Suprapubic skin (tissue), 4 donors: ENCODE measurements at places on chromosomes 3 and 15. TPM values are rescaled to one million over a fixed set of nuclear protein-coding genes. Genes with fewer than 3 reads are reported as not detected.

Gene P4HTM
- total RNA-seq, result 25.5 TPM

Gene USP50
- total RNA-seq, result not detected

Gene GPR87
- total RNA-seq, result 14.7 TPM

Gene CCDC54
- not detected for total RNA-seq

Gene GNAT1
- not detected for total RNA-seq

DNA sequence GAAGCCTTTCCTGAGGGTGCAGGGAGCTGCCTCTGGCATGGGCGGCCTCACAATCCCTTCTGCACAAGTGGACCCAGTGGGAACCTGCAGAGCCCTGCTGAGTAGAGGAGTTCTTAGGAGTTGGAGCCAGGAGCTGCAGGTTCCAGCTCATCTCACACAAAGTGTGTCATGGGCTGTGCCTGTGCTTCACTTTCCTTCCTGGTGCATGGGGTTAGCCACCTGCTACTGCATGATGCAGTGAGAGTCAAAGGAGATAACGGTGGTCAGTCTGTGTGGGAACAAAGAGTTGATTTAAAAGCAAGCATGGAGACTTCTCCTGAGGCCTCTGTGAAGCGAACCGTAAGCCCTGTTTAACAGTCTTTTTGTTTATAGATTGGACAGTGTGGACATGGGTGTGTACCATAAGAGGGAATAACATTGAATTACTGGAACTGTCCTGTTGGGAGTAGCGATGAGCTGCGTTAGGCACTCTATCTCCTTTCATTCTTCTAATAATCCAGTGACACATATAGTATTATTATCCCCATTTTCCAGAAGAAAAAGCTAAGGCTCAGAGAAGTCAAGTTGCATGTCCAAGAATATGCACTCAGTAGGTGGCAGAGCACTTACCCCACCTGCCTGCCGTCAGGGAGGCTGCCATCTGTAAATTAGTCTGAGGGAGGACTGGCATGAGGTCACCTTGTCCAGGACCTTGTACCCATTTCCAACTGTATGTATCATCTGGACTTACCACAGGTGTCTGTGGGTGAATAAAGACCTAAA is 68.7 kb upstream of the PRR23C start:
- peak; percentile 41 for DNase-seq

DNA sequence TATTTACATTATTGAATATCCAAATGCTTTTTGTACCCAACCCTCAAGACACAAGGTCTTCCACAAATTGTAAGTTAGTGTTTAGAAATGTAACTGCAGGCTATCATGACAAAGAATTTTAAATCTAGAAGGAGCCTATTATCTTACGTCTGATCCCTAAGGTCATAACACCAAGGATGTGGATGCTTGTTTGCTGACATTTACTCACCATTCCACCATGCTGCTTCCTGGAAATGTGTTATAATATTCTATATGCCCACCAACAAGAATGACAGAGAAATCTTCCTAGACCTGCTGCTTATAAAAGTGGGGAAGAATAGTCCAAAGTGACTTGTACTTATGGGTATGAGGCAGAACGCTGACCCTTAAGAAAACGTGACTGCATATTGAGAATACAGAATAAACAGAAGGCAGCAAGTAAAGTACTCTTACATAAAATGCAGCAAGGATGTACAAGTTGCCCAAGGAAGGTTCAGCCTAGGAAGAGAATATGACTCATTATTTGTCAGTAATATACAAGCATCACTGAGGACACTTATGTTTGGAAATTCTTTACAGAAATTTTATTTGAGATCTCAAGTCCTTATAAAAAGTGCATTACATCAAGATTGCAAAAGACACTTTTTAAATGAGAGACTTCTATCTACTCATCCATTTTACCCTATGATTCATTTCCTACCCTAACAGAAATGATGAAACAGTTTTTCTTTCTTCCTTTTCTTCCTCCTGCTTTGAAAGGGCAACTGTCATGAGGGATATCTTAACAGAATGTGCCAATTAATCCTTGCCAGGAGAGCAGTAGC is 59.6 kb downstream of the ESYT3 start:
- no peak for DNase-seq

- no peak for DNase-seq
Measured at GRCh38 chr3:184524981-184525336, 36.6 kb upstream of the EPHB3 start.

DNA sequence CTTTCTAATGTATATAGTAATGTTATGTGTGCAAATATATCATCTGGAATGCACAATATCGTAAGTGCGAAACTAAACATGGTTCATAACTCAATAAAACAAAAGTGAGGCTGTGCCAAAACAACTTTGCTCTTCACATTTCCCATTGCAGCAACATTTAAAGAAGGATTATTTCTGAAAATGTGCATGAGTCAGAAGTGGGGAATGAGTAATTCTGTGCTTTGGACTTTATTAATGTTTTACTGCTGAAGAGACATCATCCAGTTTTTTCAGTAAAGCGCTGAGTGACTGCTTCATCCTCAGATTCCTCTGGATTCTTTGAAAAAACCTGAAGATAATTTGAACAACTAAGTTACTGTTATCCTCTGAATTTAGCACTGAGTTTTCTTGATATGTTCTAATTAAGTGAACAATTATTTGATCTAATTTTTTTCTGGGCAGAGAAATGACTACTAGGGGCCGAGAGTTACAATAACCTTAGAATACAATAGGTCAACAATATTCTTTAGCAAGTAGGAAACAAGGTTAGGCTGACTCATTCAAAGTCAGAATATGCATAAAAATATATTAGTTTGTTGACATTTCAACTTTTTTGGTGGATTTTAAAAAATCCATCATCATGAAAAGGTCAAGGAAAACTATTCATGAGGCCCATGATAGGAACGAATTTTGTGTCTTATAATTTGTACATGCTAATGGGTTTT is 20.0 kb upstream of the PLCL2 start:
- DNase-seq, result no peak

DNA sequence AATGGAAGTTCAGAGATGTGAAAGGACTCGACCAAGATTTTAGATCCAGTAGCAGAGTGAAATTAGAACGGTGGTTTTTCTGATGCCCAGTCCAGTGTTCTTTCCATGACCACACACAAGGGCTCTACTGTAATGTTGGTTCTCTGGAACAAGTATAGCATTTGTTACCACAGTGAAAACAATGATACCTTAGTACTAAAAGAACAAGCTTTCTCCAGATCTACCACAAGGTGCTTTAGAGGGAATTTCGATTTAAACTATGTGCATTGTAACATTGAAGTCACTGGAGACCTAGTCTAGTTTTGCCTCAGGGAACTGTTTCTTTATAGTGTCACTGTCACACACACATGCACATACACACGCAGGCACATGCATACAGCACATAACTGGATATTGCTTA is 12.8 kb upstream of the CCNL1 start:
- no peak for DNase-seq

- no peak for DNase-seq
Measured at GRCh38 chr3:31713816-31714215, 181.1 kb downstream of the STT3B start.

- DNase-seq, result no peak
Measured at GRCh38 chr3:40939741-40940130, 259.6 kb upstream of the CTNNB1 start.

- no peak for DNase-seq
Measured at GRCh38 chr3:193870376-193871219, 265.4 kb upstream of the HES1 start.

DNA sequence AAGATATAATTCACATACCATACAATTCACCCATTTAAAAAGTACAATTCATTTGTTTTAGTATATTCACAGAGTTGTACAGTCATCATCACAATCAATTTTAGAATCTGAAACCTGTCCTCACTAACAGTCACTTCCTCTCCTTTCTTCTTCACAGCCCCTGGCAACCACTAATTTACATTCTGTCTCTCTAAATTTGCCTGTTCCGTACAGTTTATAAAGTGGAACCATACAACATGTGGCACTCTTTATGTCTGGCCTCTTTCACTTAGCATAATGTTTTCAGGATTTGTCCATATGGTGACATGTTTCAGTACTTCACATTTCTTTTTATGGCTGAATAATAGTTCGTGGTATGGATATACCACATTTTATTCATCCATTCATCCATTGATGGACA is 22.7 kb downstream of the ERICH6 start:
- no peak for DNase-seq

- DNase-seq, result no peak
Measured at GRCh38 chr3:24812116-24812515, 317.5 kb upstream of the THRB start.

DNA sequence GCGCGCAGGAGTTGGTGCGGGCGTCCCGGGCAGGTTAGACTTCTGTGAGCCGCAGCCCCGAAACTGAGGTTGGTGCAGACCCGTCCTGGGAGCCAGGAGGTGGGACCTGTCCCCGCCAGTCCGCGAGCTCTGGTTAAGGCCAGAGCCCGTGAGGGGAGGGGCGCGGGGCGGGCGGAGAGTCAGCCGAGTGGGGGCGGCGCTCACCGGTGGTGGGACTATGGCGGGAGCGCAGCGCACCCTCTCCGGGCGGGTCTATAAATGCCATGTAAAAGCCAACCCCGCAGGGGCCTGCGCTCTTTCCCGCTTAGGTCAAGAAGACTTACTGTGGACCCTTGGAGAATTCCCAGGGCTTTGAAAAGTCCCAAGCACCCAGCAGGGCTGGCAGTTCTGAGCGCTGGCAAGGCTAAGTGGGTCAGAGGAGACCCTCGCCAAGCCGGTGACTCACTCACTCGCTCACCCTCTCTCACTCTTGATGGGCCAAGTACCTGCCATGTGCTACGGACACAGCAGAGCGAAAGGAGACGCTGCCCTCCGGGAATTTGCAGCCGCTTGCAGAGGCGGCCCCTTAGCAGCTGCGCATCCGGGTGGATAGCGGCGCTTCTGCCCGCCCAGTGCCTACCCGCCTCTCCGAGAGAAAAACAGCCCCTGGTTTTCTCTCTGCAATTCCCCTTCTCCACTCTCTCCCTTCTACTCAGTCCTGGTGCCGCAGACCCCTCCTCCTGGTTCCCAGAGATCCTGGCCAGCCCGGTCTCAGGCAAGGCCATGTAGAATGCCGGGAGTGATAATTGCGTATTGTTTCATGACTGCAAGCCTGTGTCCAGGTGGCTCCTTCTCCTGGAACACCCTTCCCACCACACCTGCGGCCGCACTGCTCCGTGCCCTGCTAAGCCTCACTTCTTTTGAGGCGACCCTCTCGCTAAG is at the start of gene ALDH1L1:
Gene ALDH1L1, minus strand, starts transcription at position 110 of the 921 bp plus-strand sequence. CDS start 19,607 bp downstream, outside the sequence.
- DNase-seq, result no peak

DNA sequence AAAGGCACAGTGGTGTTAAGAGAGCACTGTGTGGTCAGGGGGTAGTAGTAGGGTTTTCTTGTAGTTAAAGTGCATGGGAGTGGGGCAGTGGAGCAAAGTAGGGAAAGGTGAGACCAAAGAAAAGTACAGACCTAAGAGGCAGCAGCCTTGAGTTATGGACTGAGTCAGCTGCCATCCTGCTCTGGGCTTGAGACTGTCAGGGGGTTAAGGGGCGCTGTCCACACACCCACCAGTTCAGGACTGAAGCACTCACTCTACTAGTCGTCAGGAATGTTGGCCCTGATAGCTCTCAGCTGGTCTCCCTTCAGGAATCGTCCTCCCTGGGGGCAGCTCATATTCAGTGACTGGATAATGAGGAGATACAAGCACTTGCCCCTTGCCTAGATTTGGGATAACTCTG is 7.9 kb downstream of the CCR4 start:
- DNase-seq, result no peak

DNA sequence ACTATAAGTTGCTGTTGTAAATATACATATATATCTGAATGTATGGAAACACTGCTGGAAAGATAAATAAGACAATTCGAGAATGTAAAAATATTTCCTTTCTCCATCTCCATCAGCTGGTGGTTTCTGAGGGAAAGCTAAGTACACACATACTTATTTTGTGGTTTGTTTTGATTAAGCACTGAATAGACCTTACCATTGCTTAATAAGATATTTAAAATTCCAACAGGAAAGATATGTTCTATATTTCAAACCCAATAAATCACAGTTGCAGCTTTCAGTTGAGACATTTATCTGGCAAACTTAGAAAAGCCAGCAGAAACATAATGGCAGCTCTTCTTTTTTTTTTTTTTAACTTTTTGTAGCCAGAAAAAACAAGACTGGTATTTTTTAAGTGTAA is 160.4 kb downstream of the VGLL3 start:
- no peak for DNase-seq

GRCh38 chr15:73941871-73942635 is 15.8 kb downstream of the LOXL1 start:
- DNase-seq, result no peak

- no peak for DNase-seq
Measured at GRCh38 chr3:8656240-8656639, 11.6 kb upstream of the SSUH2 start.

DNA sequence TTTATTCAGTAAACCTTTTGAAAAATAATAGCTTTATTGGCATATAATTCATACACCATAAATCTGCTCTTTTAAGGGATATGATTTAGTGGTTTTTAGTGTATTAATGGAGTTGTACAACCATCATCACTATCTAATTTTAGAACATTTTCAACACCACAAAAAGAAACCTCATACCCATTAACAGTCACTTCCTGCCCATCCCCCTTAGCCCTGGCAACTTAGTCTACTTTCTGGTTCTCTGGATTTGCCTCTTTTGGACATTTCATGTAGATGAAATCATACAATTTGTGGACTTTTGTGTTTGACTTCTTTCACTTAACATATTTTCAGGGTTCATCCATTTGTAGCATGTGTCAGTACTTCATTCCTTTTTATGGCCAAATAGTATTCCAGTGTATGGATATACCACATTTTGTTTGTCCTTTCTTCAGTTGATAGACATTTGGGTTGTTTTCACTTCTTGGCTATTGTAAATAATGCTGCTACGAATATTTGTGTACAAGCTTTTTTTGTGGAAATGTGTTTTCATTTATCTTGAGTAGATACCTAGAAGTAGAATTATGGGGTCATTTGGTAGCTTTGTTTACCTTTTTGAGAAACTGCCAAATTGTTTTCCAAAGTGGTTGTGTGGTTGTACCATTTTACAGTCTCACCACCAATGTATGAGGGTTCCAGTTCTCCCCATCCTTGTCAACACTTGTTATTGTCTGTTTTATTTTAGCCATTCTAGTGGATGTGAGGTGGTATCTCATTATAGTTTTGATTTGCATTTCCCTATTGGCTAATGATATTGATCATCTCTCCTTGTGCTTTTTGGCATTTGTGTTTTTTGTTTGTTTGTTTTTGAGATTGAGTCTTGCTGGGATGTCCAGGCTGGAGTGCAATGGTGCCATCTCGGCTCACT is 45.8 kb downstream of the SMAD3 start:
- DNase-seq, result no peak

- DNase-seq, result no peak
Measured at GRCh38 chr3:48233542-48233941, 7.4 kb upstream of the ZNF589 start.

GRCh38 chr3:124019291-124019690 is 27.4 kb upstream of the ROPN1 start:
- no peak for DNase-seq

DNA sequence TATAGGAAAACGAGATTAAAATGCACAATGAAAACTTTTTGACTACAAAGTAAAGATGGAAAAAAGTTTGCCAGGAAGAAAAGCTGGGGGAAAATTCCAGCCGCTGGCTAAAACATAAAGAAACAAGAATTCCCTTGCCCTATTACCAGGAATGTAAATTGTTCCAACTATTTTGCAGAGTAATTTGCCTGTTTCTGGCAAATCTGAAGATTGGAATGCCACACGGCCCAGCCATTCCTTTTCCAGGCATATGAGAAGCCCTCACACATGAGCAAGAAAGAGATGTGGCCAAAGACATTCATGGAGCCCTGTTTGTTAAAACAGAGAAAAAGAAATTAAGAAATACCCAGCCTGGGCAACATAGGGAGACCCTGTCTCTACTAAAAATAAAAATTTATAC is 8.4 kb upstream of the GATA2 start:
- DNase-seq, result peak; percentile 13
